Activated CD4-positive, alpha-beta T cell treated with anti-CD3 and anti-CD28 coated beads for 24 hours (primary cell): ENCODE measurements at places on chromosomes 6 and 20.

GRCh38 chr6:166989427-166990032 is 9.7 kb upstream of the CEP43 start:
- DNase-seq: peak; percentile 38

DNA sequence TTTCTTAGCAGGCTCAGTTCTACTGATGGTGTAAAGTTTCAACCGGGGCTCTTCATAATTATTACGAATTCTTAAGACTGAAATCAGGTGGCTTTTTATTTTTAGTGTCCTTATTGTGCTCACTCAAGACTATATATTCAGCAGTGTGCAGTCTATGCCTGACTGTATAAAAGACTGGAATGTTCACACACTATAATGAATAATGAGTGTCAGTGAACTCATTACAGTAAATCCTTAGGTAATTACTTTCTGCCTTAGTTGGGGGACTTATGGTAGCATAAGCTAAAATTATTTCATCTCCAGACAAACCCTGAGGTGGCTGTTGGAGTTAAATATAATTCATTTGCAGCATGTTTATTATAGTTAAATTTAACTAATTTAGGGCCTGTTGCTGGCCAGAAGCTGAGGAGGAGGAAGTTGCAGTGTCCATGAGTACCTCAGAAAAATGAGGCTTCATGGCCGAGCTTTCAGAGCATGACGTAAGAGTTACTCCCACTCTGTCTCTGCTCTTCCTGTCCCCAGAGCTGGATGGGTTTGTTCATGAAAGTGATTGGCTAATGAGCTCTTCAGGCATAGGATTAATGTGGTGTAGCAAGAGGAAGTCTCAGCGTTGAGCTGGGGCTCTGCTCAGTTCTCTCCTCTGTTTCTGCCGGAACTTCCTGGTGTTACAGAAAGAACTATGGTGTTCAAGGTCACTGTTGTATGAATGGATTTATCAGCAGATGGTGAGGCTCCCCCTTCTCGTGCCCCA is 335.7 kb downstream of the NRN1 start:
- DNase-seq: no peak

- no peak for DNase-seq
Observed at GRCh38 chr20:13292201-13292885, 71.3 kb downstream of the ISM1 start.

- no peak for DNase-seq
Observed at GRCh38 chr6:42448391-42448790, 3.3 kb downstream of the TRERF1 start.

- DNase-seq: no peak
Observed at GRCh38 chr6:17816921-17817611, 110.3 kb upstream of the NUP153 start.

DNA sequence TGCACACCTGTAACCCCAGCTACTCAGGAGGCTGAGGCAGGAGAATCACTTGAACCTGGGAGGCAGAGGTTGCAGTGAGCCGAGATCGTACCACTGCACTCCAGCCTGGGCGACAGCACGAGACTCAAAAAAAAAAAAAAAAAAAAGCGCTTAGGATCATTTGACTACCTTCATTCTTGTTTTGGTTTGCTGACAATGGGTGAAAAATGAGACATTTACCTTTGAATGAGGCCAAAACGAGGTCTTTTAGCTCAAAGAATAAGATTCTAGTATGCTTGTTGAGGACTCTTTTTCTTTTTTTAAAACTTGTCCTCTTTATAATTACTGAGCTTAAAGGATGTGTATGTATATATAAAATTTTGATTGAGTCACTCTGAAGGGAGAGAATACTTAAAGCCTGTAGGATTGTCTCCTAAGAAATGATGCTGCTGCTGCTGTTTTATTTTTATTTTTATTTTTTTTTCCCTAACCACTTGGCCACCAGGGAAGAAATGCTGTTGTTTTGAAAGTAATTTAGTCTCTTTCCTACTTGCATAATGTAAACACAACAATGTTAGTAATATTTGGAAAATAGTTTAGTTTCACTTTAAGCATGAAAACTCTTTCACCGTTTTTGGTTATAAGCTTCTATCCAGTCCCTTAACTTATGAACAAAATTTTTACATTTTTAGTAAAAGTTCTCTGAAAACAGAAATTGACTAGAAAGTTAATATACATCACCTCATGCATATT is 7.9 kb downstream of the UBR2 start:
- no peak for DNase-seq

DNA sequence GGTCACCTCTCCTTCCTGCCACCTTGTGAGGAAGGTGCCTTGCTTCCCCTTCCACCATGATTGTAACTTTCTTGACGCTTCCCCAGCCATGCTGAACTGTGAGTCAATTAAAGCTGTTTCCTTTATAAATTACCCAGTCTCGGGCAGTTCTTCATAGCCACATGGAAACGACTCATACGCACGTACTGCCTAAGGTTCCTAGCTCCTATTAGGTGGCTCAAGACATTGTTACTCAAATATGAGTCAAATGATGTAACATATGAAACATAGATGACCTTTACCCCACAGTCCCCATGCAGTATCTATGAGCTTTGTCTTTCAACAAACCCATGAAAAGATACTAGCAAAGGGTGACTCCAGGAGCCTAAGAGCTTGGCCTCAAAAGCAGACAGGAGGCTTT is 98.3 kb downstream of the SIM1 start:
- DNase-seq: no peak

- DNase-seq: no peak
Observed at GRCh38 chr6:143961886-143962878, 45.9 kb downstream of the PLAGL1 start.

- no peak for DNase-seq
Observed at GRCh38 chr6:50952092-50952907, 133.6 kb downstream of the TFAP2B start.

- no peak for DNase-seq
Observed at GRCh38 chr6:143408151-143408786, 42.2 kb downstream of the ADAT2 start.

- DNase-seq: no peak
Observed at GRCh38 chr6:44734886-44735629, 347.6 kb downstream of the CDC5L start.

GRCh38 chr6:158850807-158851115 is 31.6 kb upstream of the EZR start:
- no peak for DNase-seq

DNA sequence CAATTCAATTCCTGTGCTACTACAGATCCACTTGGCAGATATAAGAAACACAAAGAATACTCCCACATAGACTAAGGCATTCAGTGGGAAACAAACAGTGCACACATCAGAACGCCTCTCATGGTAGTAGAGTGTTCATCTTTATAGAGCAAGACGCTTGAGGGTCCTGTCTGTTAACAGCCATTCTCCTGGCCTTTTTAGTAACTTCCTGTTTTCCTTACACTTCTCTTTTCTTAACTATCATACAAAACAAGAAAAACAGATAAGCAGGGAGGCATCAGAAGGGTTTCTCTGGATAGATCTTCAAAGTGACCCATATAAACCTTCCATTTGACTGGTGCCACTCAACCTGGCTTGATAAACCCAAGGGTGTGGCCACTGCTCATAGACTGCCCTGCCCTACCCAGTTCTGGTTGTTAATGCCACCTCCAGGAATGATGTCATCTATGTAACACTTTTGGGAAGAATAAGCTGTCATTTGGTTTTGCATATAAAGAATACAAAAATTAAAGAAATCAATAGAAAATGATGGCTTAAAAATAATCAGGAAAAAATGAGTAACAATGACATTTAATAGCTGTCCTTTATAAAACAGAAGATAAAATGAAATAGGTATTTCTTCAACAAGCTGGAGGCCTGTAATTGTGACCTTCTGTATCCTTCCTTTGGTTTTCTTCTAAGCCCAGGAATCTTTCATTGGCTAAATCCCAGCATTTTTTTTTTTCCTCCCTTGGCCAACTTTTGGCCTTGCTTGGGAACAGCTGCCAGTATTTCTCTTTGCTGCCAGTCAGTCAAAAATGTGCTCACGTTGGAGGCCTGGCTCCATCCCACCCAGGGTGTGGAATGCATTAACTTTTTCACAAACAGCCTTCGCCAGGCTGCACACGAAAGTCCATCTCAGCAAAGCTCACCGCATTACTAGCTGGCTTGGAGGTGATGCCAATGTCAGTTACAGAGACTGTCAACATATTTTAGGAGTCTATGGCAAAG is 103.5 kb downstream of the GJA10 start:
- no peak for DNase-seq
